ENCODE measurements at places on chromosomes 5 and 9. TPM values are rescaled to one million over a fixed set of nuclear protein-coding genes. Genes with fewer than 3 reads are reported as not detected.

GRCh38 chr9:134320126-134320867 lies 6.0 kb upstream of the RXRA start:
- no peak for DNase-seq

Gene PCDHB14
- total RNA-seq, result 0.77 TPM

GRCh38 chr9:2955575-2955974 lies 111.7 kb upstream of the PUM3 start:
- DNase-seq, result no peak

GRCh38 chr9:117744856-117745389 lies 40.7 kb downstream of the TLR4 start:
- no peak for DNase-seq

DNA sequence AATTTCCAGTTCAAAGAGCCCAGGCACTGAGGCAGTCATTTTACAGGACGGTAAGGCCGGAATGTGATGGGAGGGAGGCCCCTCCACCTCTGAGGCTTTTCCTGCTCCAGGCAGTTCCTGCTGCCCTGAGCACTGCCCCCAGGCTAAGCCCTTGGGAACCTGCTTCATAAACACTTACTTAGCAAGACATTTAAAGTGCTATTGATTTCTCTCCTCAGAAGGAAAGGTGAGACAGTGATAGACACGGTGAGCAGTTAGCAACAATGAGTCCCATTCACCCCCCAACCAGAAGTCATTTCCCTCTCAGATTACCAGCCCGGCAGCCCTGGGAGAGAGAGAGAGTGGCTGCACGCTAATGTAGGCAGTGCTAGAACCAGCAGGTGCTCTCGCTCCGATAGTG lies 462.5 kb downstream of the SPOCK1 start:
- DNase-seq, result no peak

Gene KCNV2
- not detected for total RNA-seq

Gene PCDH12
- under 0.01 TPM for total RNA-seq

GRCh38 chr5:175479125-175479881 lies 943 bp downstream of the SFXN1 start:
- no peak for DNase-seq

DNA sequence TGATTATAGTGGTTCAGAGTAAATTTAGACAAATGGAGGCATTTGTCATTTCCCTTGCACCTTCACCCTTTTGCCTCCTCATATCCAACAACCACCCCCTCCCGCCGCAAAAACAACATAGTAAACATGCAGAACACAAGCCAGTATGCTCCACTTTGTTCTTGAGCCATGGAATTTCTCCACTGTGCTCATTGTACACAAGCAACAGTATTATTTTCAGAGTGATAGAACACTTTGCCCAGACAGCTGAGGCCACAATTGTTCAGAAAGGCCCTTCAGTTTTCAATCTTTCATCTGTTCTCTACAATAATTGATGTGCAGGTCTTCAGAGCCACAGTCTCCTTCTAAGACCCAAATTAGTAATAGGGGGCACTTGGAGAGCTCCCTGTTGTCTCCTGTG lies 272.8 kb upstream of the SLC30A5 start:
- DNase-seq, result no peak

GRCh38 chr5:114363837-114364236 lies 2.0 kb downstream of the KCNN2 start:
- no peak for DNase-seq

DNA sequence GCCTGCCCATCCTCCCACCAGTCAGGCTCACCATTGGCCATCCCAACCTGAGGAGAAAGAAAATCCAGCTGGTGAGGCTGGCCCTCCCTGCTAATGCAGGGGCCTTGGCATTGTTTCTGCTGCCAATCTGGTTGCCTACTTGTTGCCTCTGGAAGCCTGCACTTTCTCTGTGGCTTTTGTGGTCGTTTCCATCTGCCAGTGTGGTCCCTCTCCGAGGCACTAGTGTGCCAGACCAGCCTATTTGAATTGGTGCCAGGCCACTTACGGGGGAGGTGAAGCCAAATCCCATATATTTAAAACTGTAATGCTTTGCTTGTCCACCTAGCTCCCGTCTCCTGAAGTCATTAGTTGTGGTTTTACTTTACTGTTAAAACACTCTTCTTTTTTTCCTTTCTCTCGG lies 213.4 kb upstream of the ADAMTSL1 start:
- peak; percentile 82 for DNase-seq

GRCh38 chr9:113955076-113955752 lies 79.1 kb downstream of the ZNF618 start:
- DNase-seq, result peak; percentile 78

GRCh38 chr5:142576804-142577203 lies 109.1 kb downstream of the FGF1 start:
- DNase-seq, result no peak

DNA sequence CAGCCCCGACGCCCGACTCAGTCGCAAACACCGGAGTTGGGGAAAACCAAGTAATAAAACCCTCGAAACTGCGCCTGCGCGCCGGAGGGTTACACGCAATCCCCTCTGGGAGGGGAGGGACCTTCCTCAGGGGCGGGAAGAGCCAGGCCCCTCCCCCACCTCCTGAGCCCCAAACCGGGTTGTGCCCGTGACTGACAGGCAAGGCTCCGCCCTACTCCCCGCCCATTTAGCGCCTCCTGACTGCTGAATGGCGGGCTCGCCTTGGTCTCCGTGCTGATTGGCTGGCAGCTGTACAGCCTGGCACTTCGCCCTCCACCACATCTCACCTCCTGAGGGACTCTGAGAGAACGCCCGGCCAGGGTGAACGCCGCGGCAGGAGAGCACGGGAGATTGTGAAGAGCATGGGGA lies at the start of gene PRDM9:
Gene PRDM9, plus strand, starts transcription at position 332 of the 408 bp plus-strand sequence. CDS start 1,425 bp downstream, outside the sequence.
- DNase-seq, result peak; percentile 0

DNA sequence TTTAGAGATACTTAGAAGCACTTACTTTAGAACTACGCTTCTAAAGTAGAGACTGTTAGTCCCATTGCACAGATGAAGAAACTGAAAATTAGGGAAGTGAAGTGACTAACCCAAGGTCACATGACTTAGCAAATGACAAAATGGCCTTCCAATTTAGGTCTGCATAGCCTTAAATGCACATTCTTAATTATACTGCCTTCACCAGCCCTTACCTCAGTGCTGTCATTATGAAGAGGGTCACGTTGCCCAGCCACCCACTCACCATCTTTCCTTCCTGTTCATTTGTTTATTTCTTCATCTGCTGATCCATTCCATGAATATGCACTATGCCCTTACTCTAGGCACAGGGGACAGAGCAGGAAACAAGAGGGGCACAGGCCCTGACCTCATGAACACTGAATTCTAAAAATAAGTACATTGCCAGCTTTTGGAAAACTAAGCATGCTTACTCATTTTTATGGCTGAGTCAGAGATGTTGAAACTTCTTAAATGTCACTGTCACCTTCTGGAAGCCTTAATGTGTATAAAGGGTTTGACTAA lies 8.6 kb downstream of the HAVCR2 start:
- peak; percentile 42 for DNase-seq

GRCh38 chr5:97576956-97577355 lies 393.9 kb upstream of the RIOK2 start:
- DNase-seq, result no peak

Gene CCL19
- not detected for total RNA-seq

Gene NIPSNAP3A
- total RNA-seq, result 16.7 TPM

Gene BTNL9
- total RNA-seq, result not detected

- DNase-seq, result no peak
These were observed 13.9 kb upstream of the PRLR start for GRCh38 chr5:35244171-35244570.

DNA sequence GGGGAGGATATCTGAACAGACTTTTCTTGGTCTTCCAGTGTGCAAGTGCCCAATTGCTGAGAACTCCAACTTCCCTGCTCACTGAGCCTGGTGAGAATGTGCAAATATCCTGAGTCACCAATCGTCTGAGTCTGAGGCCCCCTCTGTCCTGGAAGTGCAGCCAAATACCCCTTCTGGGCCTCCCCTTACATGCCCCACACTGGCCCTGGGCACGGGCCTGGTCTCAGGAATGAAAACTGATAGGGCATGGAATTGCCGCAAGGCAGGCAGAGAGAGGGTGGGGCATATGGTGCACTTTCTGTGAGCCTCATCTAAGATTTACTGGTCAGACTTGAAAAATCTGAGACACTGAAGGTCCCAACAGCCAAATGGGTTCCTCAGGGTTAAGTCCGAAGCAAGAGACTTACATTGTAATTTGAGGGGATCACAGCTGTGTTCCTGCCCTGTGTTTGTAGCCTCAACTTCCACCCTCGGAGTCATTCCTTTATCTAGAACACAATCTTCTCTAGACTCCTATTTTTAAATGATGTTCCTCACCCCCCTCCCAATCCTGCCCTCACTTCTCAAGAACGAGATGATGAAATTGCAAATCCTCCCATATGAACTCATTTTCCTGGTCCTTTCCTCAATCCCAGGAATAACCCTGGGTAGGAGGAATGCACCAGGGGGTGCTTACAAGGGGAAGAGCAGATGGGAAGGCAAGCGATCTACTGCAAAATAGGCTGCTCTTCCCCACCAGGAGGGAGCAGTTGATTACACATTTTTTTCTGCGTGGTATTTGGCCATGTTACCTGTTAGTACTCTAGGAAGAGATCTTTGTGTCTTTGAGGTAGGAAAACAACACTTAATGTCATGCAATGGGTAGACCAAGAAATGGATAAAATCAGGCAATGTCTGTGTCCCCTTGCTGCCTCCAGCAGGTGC lies 34.6 kb upstream of the ARHGAP26 start:
- no peak for DNase-seq

Gene GDNF
- 0.83 TPM for total RNA-seq

Gene SEMA5A
- 17.7 TPM for total RNA-seq

Gene BHMT2
- 20.3 TPM for total RNA-seq

GRCh38 chr5:102762095-102762534 lies 7.0 kb downstream of the PAM start:
- DNase-seq, result peak; percentile 61

Gene ZNF879
- 7.1 TPM for total RNA-seq

Gene PLAC8L1
- total RNA-seq, result not detected

GRCh38 chr5:4995014-4995413 lies 145.1 kb upstream of the ADAMTS16 start:
- peak; percentile 87 for DNase-seq

- no peak for DNase-seq
These were observed 780.5 kb upstream of the ZNF608 start for GRCh38 chr5:125526966-125527365.

Gene HAND1
- not detected for total RNA-seq

Gene KIF24
- total RNA-seq, result 0.51 TPM

GRCh38 chr5:149938279-149938678 lies 6.3 kb downstream of the PDE6A start:
- peak; percentile 76 for DNase-seq

DNA sequence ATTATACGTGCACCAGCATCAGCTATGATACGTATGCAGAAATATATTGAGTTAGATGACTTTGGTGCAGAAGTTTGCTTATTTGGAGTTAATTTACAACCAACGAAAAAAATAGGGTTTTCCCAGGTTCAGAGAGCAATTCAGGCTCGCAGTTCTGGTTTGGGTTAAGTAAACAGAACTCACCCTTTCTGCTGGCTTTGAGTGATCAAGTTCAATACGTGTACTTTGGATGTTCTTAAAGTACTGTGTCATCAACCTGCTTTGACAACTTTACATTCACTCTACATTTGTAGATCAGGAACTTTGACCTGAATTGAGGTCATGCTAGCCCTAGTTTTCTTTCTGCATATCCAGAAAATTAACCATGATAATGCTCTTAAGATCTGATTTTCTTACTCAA lies 40.7 kb downstream of the ACOT12 start:
- DNase-seq, result no peak

Gene PRR7
- 2.1 TPM for total RNA-seq

GRCh38 chr9:109926421-109926869 lies 146.4 kb downstream of the PALM2AKAP2 start:
- DNase-seq, result no peak

Gene SPINK13
- total RNA-seq, result not detected

DNA sequence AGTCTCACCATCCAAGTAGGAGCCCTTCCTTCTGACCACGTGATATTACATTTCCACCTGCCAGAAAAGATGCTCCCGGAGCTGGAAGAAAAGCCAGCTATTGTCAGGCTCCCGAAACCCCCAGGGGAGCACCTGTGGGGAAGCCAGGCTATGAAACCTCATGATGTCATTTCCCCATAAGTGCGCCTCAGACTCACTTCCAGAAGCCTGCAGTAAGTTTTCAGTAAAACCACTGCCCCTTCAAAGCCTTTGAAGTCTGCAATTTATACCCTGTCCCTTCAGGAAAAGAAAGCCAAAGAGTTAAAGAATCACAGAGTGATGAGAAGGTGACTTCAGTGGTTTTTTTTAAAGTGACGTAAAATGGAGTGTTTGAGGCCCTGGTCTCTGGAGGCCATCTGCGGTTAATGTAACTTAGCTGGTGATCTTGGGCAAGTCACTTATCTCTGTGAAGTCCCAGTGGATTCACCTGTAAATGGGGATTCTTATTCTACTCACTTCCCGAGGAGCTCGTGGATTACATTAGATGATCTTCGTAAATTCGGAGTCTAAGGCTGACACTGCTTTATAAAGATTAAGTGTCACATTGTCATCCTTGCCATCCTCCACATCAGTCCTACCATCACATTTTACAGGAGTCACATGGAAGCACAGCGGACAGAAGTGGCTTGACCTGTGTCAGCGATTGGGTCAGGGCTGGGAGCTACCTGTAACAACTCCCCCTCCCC lies 2.6 kb upstream of the SEMA6A start:
- no peak for DNase-seq

Gene TEK
- total RNA-seq, result 0.51 TPM

DNA sequence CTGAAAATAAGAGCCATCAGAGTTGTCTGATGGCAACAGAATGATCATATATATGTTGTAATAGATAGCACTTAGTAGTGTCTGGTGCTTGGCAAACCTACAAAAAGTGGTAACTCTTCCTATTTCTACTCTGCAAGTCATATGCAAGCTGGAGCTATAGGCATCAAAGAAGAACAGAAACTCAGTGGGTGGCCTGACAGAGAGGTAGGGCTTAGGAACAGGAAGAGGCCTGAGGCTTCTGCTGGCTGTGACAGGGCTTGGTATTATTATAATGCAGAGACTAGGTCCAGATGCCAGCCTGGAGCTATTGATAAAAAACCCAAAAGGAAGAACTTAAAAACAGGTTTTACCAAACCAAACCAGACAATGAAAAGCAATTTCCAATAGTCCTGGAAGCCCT lies 4.4 kb upstream of the DIAPH1 start:
- no peak for DNase-seq

Gene B4GALT1
- total RNA-seq, result 24.1 TPM

GRCh38 chr5:38555354-38556087 lies 925 bp downstream of the LIFR start:
- DNase-seq, result no peak

DNA sequence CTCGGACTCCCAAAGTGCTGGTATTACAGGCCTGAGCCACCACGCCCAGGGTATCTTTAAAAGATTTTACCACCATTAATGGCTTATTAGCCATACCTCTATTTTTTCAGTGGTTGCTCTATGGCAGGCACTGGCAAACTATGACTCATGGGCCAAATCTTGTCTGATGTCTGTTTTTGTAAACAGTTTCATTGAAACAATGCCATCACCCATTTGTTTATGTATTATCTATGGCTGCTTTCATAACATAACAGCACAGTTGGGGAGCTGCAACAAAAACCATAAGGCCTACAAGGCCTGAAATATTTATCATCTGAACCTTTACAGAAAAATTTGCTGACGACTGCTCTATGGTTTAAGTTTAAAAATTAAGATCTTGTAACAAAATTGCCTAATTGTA lies 66.8 kb downstream of the SLC38A9 start:
- peak; percentile 50 for DNase-seq

Data from fibroblast of lung (primary cell).